ENCODE measurements at places on chromosomes 5 and 9.

DNA sequence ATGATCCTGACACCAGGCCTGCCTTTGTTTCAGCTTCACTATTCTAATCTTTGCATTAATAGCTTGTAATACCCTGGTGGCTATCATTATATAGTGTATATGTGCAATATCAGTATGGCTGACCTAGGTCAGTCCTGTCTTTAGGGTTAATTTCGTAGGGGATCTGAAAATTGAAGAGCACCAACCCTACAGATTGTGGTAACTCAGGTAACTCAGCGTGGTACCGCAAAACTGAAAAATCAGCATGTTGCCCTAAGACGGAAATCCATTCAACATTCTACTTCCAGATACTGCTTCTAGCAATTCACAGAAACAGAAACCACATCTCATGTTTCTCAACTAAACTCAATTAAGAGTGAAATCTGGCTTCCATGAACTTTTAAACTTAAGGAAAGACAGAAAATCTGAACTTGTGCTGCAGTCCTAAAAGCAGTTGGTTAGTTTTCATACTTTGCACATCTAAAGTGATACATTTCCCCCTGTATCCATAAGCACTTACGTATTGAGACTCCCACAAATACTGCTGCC is 78.3 kb downstream of the FNIP1 start:
- no peak for DNase-seq

DNA sequence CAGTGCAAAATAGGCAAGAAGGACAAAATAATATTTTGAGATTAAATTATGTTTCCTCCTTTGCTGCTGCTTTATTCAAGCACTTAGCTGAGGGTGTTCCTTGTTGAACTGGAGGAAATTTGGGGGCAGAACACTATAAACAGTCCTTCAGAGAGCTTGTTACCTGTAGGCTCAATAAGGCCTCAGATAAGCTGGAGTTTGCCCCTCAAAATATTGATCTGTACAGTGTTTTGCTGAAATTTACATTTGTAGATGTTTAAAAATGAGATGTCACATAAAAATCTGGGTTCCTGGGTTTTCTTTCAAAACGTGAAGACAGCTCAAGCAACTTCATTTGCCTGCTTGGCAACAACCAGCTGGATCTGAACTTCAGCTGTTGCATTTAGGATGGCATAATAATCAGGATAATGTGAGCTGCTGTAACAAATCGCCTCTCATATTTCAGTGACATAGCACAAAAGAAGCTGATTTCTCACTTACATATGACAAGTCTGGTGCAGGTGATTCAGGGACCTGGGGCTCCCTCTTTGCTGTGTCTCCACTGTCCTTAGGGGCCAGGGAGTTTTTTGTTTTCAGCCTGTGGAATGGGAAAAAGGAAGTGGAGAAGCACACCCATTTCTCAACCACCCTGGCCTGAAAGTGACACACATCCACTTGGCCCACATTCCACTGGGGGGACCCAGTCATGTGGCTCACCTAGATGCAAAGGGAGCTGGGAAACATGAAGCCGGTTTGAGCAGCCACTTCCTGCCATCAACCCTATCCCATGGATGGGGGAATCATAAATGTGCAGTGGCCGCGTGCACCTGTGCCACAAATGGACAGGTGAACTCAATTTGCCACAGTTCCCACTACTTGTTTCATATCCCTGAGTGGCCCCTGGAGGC is 2.4 kb upstream of the PSAT1 start:
- no peak for DNase-seq

DNA sequence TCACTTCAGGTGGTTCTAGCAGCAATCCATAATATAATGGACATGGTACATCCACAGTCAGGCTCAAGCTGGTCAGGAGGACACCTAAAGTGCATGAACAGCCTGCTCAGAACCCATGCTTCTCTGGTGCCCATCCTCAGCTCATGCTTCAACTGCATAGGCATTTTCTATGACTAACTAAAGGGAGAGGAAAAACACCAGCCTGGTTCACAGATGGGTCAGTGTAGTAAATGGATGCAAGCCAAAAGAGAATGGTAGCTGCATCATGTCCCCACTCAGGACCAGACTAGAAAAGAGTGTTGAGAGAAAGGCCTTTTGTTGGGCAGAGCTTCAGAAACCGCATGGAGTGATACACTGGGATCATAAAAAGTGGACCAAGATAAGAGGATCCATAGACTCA is 556.6 kb downstream of the TLE1 start:
- no peak for DNase-seq

DNA sequence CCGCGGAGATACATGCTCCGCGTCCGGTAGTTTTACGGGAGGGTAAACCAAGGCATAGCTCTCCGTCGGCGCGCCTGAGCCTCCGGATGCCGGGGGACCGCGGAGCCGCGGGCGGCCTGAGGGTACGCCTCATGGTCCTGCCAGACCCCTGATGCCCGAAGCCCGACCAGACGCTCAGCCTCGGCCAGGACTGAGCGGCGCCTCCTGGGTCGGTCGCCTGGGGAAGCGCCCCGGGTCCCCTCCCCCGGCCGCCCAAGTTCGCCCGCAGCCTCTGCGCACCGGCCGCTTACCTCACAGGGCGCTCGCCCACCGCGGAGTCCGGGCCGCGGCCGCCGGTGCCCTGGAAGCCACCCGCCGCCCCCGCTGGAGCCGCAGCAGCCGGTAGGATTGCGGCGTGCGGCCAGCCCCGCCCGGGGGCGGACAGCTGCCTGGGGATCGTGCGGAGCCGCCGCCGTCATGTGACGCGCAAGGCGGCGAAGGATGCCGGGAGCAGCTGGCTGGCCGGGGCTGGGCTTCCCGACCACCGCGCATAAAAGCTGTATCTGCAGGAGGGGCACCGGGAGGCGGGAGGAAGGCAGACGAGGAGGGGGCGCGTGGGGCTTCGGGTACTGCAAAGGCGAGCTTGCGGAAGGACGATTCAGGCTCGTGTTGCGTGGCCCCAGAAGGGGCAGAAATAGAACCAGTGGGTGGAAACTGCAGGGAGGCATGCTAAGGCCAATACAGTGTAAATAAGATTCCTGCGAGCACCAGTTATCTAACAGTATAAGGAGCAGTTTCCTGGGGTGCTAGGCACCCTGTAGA is at the start of gene FBXO10:
Gene FBXO10 (minus strand): TSS at position 460 of the 801 bp plus-strand sequence. CDS start 34,612 bp downstream, outside the sequence.
- DNase-seq, result no peak

GRCh38 chr5:62465985-62466925 is 53.7 kb downstream of the IPO11 start:
- DNase-seq, result no peak

All from GM04504 (cell line).